NCI-H460 (cell line): ENCODE measurements at places on chromosomes 6 and 20.

GRCh38 chr6:40956936-40957335 is 82.1 kb downstream of the UNC5CL start:
- no peak for DNase-seq

DNA sequence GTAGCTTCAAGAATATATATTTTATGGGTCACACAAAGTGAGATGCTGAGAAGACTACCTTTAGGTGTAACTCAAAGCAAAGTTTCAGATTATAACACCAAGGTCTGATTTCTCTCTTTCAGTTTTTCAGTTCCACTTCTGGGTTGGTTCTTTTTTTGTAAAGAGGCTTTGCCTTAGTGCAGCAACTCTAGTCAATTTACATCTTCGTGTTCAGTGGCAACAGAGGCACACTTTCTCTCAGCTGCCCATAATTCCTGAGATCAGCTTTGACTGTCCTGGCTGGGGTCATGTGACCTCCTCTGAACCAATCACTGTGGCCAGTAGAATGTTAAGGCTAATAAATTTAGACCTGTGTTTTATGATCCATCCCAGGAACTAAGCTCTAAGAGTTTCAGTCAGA is 120.2 kb downstream of the TINAG start:
- no peak for DNase-seq

- DNase-seq = no peak
These were observed 8.7 kb downstream of the CHD6 start for GRCh38 chr20:41609474-41609873.

DNA sequence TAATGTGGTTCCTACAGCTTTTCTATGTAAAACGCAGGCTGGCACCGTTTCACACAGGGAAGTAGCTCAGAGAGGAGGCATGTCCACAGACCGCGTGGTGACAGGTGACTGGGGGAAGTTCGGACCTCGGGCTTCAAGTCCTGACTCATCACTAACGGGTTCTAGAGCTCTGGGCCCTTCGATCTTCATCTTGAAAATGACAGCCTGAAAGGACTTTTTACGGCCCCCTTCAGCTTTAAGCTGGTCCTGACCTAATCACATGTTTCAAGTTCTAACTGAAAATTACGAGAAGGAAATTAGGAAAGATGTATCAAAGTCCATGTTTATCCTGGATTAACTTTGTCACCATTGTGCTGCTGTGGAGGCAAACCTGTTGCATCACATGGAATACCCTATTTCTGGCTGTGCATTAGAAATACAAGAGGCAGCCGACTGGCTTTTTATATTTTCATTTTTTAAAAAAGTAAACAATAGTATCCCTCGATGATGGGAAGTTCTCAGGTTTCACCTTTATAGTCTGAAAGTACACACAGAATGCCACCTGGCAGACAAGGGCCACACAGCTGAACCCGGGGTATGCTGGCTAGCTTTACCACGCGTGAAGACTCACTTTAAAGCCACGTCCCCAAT is 2.0 kb downstream of the MAN1A1 start:
- no peak for DNase-seq

DNA sequence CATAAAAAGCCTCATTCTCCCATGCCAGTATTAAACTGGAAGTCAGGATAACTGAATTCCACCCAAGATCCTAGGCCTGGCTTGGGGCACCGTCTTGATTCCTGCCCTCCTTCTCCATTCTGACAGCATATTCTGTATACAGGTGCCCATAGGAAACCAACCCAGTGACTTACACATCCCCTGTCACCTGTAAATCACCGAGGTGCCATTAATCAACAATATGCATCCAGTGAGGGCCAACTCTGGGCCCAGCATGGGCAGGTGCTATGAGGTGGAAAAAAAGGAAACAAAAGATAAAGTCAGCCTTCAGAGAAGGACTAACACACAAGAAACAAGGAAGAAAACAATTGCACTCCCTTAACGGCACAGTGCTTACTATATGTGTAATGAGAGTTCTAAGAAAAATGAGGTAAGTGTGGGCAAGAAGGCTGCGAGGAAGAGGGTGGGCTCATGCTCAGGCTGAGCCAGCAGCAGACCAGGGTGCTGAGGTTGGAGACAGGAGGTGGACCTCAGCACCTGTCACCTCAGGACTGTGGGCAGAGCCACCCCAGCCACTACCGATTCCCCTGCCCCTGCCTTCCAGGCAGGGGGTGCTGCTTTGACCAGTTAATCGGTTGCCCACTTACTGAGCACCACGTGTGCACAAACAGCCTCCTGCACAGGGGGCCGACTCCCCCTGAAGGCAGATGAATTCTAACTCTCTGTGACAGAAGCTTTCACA is 105.9 kb downstream of the TRERF1 start:
- DNase-seq = no peak

GRCh38 chr6:111925296-111925695 is 52.0 kb upstream of the FYN start:
- DNase-seq = no peak

- no peak for DNase-seq
These were observed 20.6 kb upstream of the ZBTB24 start for GRCh38 chr6:109503327-109504224.

GRCh38 chr6:3884007-3884745 is 35.0 kb downstream of the FAM50B start:
- no peak for DNase-seq

DNA sequence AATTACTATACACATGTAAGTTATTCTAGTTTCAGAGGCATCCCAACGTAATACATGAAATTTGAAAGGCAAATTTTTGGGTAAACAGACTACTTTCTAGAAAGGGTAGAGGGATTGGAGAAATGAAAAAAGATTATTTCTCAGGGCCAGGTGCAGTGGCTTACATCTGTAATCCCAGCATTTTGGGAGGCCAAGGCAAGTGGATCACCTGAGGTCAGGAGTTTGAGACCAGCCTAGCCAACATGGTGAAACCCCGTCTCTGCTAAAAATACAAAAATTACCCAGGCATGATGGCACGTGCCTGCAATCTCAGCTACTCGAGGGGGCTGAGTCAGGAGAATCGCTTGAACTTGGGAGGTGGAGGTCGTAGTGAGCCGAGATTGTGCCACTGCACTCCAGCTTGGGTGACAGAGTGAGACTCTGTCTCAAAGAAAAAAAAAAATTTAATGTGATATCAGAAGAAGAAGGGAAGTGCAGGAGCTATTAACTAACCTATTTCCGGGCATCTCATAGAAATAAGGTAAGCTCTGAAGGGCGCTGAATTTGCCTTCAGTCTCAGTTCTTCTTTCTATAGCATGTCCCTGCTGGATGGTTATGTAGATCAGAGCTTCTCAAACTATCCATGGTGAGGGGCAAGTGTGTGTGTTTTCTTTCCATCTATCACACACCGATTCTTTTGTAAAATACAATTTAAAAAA is 100.3 kb upstream of the MTHFD1L start:
- DNase-seq = no peak

DNA sequence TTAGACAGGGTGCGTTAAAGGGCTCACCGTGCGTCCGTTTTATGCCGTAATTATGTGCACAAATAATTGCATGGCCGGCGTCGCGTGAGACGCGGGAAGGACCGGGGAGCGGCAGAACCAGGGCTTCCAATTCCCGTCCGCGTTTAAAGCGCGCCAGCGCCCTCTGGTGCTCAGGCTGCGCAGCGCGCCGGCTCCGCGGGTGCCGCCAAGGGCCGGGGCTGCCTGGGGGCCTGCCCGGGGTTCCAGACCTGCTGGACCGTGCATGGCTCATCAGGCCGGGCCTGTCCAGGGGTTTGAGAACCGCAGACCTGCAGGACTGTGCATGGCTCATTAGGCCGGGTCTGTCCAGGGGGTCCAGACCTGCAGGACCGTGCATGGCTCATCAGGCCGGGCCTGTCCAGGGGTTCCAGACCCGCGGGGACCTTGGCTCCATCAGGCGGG is 369.0 kb downstream of the THBS2 start:
- DNase-seq = peak; percentile 20

DNA sequence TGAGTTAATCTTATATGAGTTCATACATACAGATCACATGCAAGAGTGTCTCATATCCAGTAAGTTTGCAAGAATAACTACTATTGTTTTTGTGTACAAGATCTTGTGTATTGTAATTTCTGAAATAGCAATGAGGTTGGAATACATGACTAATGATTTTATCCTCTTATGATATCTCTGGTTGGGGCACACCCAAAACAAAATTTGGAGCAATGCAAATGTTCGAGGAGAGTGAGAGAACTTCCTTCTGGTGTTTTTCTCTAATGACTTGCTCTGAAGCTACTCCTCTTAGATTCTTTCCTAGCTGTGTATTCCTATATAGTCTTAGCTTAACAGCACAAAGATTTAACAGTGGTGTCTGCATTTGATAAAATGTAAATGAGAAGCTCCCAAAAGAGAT is 252.5 kb downstream of the LAMA2 start:
- no peak for DNase-seq

DNA sequence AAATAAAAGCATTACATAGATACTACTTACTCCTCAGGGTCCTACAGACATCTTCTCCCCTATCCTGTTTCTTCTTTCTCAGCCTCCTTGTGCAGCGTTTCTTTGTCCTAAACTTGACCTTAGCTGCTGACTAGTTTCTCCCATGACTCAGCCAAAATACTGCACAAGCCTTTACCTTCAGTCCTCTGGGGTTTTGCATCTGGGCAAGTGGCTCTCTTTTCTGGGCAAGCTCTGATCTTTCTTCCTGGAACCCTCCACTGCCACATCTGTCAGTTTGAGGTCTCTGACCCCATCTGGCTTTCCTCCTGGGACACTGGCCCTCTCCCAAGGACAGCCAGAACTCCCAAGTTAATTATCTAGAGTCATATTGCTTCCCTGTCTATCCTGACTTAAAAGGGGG is 838.4 kb downstream of the DHX35 start:
- peak; percentile 12 for DNase-seq

DNA sequence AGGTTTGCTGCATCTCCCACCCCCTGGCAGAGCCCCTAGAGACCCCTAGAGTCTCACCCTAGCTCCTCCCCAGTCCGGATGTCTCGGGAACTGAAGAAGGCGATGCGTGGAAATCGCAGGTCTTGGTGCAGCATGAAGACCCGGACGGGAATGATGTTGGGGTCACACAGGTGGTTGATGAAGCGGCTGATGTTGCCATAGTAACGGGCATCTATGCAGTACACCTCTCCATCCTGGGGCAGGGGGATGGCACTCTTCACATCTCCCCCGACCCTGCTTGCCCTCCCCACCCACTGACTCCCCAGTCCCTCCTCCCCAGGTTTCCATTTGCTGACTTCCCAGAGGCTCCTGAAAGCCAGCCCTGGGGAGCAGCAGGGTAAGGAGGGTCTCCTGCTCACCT is 1.8 kb upstream of the SLC44A4 start:
- DNase-seq = no peak
